Left colon (tissue), 2 donors: ENCODE measurements at places on chromosomes 5 and 9. TPM values are rescaled to one million over a fixed set of nuclear protein-coding genes. Genes with fewer than 3 reads are reported as not detected.

ANKRD34B gene
- total RNA-seq, result not detected

MYMK gene
- not detected for total RNA-seq

PTGER4 gene
- 58.2 TPM for total RNA-seq

SAPCD2 gene
- total RNA-seq, result 16.8 TPM

TPPP gene
- total RNA-seq, result 3.9 TPM

C5orf58 gene
- not detected for total RNA-seq

SLC34A3 gene
- total RNA-seq, result not detected

CBY3 gene
- total RNA-seq, result not detected

SPACA9 gene
- 1.2 TPM for total RNA-seq

MAP1B gene
- total RNA-seq, result 6.4 TPM

HTR4 gene
- total RNA-seq, result 12.2 TPM

GLRA1 gene
- not detected for total RNA-seq

TLE1 gene
- total RNA-seq, result 48.6 TPM

ARSI gene
- 0.64 TPM for total RNA-seq

QRFP gene
- total RNA-seq, result not detected

MRPS30 gene
- total RNA-seq, result 46.0 TPM

SYK gene
- 45.1 TPM for total RNA-seq

ABO gene
- 95.1 TPM for total RNA-seq

NXNL2 gene
- total RNA-seq, result not detected

IGIP gene
- 9.3 TPM for total RNA-seq

PCDHB4 gene
- 0.46 TPM for total RNA-seq

BAAT gene
- total RNA-seq, result not detected

HTR1A gene
- not detected for total RNA-seq

RNF130 gene
- total RNA-seq, result 52.1 TPM

CD14 gene
- 35.5 TPM for total RNA-seq

BTF3 gene
- 537 TPM for total RNA-seq

DOK3 gene
- 8.9 TPM for total RNA-seq

MIER3 gene
- 170 TPM for total RNA-seq

BSPRY gene
- total RNA-seq, result 32.6 TPM

ZNF300 gene
- total RNA-seq, result 1.6 TPM

PCDHA9 gene
- 0.08 TPM for total RNA-seq

SPAAR gene
- total RNA-seq, result 2.1 TPM

EDIL3 gene
- total RNA-seq, result 38.1 TPM

PIP5KL1 gene
- 1.9 TPM for total RNA-seq

TSSK1B gene
- total RNA-seq, result not detected

TRPM6 gene
- total RNA-seq, result 88.4 TPM

ARL14EPL gene
- not detected for total RNA-seq
